ENCODE measurements at places on chromosomes 11 and 22. TPM values are rescaled to one million over a fixed set of nuclear protein-coding genes. Genes with fewer than 3 reads are reported as not detected.

- DNase-seq, result no peak
Measured at GRCh38 chr11:120326228-120326627, 1.1 kb downstream of the TLCD5 start.

DNA sequence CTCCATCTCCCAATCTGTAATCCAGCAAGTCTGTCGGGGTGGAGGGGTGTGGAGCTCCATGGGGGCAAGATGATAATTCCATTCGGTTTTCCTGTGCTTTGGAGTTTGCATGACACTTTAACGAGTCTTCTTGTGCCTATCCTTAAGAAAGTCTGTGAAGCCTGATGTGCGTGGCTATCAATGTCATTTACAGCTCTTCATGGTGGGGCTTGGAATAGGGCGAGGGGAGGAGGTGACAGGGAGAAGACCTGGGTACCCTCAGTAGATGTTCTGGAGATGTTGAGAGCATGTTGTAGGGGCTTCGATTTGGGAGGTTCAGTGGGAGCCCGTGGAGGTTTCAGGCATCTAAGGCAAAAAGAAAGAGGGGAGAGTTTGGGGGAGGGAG, 579 bp upstream of the PHLDB1 start:
- no peak for DNase-seq

GRCh38 chr22:45246060-45246985, 5.6 kb upstream of the KIAA0930 start:
- peak; percentile 78 for DNase-seq

DNA sequence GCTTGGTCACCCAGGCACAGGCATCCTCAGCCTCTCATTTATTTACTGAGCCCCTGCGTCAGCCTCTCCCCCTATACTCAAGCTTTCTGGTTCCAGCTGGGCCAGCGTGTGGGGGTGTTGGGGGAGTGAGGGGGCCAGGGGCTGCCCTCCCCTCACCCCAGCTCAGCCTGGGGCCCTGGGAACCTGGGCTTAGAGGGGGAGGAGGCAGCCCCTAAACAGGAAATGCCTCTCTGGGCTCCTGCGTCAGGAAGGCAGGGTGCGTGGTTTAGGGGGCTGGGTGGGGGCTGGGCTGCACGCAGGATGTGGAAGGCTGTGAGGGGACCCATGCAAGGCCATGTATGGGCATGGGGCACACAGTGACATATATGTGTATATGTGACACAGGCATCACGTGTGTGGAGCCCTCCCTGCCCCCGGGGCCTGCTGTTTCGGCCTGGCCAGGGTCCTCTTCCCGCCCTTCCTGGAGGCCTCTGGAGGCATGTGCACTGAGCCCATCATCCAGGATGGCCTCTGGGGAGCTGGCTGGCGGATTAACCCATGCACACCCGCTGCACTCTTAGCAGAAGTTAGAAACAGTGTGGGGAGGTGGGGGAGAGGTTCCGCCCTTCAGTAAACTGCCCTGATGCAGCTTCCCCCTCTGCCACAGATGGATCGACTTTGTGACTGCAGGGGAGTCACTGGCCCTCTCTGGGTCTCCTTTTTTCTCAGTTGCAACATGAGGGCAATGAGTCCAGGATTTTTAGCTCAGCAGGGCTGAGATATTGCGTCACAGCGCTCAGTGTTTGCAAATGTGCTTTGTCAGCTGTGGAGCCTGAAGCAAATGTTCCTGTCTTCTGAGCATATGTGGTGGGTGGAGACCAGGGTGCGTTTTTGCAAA, 1.1 kb upstream of the CD248 start:
- peak; percentile 88 for DNase-seq

The C11orf97 gene
- not detected for total RNA-seq

The PNPLA3 gene
- total RNA-seq, result 0.54 TPM
